Spleen (tissue), 13 donors: ENCODE measurements at places on chromosomes 13 and 19. TPM values are rescaled to one million over a fixed set of nuclear protein-coding genes. Genes with fewer than 3 reads are reported as not detected.

The DBP gene
- 26.8 TPM for polyA plus RNA-seq

The CFAP97D2 gene
- 0.05 TPM for polyA plus RNA-seq

The TMEM221 gene
- not detected for polyA plus RNA-seq

The TLE2 gene
- polyA plus RNA-seq, result 12.0 TPM

The CEACAM19 gene
- polyA plus RNA-seq, result 3.9 TPM

DNA sequence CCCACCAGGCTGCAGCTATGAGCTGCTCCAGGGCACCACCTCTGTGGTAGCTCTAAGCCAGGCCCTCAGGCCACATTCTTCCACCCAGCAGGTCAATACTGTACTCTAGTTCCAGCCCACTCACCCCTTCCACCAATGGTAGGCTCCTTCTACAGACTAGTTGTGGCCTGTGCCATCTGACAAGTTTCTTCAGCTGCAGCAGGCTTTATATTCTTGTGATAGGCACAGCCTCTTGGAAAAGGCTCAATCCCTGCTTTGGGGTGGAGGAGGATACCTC, 8.5 kb downstream of the MICU2 start:
- no peak for DNase-seq

GRCh38 chr13:45297456-45298205, 43.4 kb downstream of the TPT1 start:
- no peak for DNase-seq

GRCh38 chr13:74820809-74821208, 661.2 kb downstream of the TBC1D4 start:
- no peak for DNase-seq

DNA sequence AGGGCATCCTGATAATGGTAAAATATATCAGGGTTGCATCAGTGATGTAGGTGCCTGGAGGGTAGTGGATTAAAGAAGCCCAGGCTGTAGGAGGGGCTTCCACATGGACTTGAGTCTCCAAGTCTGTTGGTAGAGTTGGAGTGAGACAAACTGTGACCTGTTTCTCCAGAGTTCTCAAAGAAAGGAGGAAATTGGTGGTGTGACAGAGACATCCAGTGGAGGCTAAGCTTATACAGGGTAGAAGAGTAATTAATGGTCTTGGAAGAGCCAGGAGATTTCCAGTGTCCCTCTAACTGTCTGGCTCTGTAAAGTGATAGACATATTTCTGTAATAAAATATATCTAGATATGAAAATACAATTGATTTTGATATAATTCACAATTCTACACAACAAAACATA, 61.1 kb downstream of the GPC5 start:
- DNase-seq, result no peak

DNA sequence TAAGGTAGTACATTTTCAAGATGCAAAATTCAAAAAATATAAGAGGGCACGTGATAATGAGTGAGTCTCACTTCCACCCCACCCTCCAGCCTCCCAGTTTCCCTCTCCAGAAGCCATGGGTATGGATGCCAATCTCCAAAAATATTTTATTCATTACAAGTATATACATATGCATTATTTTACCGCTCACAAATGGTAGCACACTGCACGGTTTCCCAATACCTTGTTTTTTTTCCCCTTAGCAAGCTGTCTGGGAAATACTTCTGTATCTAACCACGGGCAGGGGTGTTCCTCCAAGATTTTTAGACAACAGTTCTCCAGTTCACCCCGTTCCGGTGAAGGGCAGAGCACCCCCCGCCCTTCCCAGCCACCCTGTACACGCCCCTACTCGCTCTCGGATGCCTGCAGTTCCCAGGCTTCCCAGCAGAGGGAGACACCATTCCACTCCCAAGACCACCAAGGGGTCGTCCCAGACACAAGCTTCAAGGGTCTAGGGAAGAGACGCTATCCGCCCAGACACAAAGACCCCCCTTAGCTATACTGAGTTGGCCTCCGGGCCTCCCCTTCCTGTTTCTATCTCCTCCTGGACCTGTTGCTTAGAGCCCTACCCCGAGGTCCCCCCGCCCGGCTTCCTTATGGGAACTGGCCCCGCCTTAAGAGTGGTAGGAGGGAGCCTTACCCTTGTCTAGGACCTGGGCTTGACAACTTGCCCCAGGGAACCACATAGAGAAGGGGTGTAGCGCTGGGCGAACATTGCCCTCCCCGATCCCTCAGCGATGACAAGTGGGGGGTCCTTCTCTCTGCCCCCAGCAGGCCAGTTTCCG, 1.1 kb upstream of the FXYD3 start:
- peak; percentile 83 for DNase-seq

GRCh38 chr13:108263621-108264355, 5.7 kb upstream of the TNFSF13B start:
- no peak for DNase-seq

GRCh38 chr19:2623798-2624197, 78.7 kb downstream of the GNG7 start:
- no peak for DNase-seq

- no peak for DNase-seq
Observed at GRCh38 chr19:10742476-10742875, 24.6 kb downstream of the DNM2 start.

GRCh38 chr19:7931221-7932061, 5.5 kb upstream of the CTXN1 start:
- DNase-seq, result peak; percentile 87

DNA sequence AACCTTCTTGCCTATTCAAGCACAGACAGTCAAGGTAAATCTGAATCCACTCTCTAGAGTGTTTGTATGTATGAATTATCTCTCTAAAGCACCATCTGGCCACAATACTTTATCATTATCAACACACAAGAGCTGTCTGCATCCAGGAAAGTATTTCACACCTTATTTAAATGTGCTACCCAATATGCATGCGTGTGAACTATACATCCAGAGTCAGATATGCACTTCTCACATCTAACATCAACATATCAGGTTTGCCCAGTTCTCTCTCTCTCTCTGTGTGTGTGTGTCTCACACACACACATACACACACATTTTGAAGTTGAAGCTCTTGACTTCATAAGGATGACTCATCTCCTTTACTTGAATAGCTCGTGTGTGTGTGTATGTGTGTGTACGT, 697.5 kb upstream of the PCDH20 start:
- DNase-seq, result no peak

GRCh38 chr13:75307370-75307949, 174.5 kb downstream of the TBC1D4 start:
- no peak for DNase-seq

GRCh38 chr13:93778548-93778947, 551.9 kb downstream of the GPC6 start:
- DNase-seq, result no peak
